ENCODE measurements at places on chromosomes 2 and 18.

- peak; percentile 77 for DNase-seq
Observed at GRCh38 chr2:224946895-224947294, 95.4 kb downstream of the DOCK10 start.

- DNase-seq, result no peak
Observed at GRCh38 chr18:43158381-43158780, 42.9 kb upstream of the RIT2 start.

DNA sequence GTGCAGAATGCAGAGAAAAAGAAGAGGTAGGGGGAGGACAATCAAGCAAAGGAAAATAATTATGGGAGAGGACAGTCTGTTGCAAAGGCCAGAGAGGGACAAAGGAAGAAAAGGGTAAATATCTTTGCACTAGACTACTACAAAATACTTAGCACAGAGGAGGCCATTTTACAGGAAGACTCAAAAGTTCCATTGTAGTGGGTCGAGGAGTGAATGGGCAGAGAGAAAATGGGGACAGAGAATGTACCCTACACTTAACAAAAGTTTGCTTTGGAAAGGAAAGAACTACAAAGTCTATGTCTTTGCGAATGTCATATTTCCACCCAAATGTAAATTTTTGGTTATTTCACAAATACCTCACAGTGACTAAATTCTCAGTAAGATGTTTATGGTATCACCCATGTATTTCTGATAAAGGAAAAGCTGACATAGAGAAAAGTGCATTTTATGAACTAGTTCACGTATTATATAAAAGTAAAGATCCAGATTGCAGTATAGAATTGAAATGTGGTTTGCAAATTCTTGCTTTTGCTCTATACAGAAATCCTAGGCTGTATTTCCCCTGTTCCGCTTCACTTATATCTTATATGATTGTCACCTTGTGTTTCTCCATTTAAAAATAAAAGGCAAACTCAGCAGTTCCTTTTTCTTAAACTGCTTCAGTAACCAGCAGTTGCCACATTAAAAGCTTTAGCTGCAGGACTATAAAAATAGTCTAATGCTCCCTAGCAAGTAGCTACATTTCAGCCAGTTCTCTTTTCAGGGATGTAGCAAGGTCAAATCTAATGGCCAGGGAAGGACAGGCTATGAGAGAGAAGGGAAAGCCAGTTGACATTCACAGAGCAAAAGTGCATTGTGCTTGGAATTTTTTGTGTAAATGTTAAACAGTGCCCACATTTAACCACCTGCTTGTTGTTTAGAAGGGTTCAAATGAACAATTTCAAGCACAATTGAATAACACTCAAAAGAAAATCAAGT is 79.7 kb upstream of the CYTIP start:
- DNase-seq, result no peak

GRCh38 chr2:111116011-111116746 is 4.5 kb upstream of the BCL2L11 start:
- DNase-seq, result peak; percentile 74

GRCh38 chr2:10646153-10646552 is 43.6 kb downstream of the NOL10 start:
- DNase-seq, result no peak

- no peak for DNase-seq
Observed at GRCh38 chr2:188787021-188787657, 187.0 kb upstream of the COL3A1 start.

- DNase-seq, result no peak
Observed at GRCh38 chr2:28680657-28681056, 71.0 kb upstream of the PPP1CB start.

- DNase-seq, result no peak
Observed at GRCh38 chr2:134087371-134087921, 166.4 kb upstream of the MGAT5 start.

GRCh38 chr2:174259981-174260380 is 11.6 kb upstream of the OLA1 start:
- no peak for DNase-seq

DNA sequence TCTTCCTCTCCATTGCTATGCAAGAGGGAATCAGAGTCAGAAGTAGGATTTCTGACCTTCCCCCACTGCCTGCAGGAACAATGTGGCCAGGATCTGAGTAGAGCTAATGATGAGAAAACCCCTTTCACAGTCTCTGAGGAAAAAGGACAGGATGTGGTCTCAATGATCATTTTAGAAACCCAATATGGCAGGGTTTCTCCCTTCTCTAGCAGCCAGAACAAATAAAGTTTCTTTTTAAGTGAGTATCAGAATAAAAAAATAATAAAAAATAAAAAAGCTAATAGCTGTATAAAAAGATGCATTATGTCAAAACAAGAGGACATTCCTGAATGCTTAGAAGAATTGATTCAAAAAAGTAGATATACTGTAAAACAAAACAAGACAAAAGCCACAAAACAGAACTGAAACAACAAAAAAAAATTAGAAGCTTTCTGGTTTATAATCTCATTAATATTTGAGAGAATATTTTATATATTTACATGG is 1124.9 kb upstream of the ZEB2 start:
- peak; percentile 51 for DNase-seq

DNA sequence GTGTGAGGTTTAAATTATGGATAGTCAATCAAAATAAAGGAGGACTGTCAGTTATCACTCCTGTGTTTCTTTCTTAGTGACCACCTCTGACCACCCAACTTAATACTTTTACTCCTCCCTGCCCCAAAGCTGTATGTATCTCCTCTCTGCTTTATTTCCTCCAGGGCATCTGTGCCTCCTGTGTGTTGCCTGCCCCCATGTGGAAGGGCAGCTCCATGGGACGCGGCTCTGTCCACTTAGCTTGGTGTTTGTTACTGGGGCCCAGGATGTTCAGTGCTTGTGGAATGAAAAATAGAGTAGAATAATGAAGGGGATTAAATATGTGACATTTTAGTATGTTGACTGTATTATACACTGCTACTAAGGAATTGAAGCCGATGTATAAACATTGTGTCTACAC is 9.8 kb downstream of the ACP1 start:
- no peak for DNase-seq

- no peak for DNase-seq
Observed at GRCh38 chr2:236157815-236158498, 10.2 kb downstream of the GBX2 start.

GRCh38 chr2:224428787-224429440 is 27.0 kb upstream of the FAM124B start:
- no peak for DNase-seq

GRCh38 chr2:236639461-236640235 is 70.0 kb downstream of the ACKR3 start:
- no peak for DNase-seq

- DNase-seq, result no peak
Observed at GRCh38 chr18:46672062-46672970, 15.3 kb upstream of the LOXHD1 start.

DNA sequence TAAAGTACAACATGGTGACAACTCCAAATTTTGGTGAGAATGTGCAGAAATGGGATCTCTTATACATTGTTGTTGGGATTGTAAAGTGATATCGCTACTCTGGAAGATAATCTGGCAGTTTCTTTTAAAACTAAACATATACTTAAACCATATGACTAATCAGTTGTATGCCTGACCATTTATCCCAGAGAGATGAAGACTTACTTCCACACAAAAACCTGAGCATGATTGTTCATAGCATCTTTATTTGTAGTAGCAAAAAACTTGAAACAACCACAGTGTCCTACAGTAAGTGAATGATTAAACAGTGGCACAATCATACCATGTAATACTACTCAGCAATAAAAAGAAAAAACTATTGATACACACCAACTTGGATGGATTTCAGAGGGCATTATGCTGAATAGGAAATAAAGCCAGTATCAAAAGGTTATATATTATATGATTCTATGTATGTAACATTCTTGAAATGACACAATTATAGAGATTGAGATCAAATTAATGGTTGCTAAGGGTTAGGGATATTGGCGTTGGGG is 47.3 kb downstream of the EPB41L5 start:
- DNase-seq, result no peak

- DNase-seq, result no peak
Observed at GRCh38 chr2:238954841-238955591, 107.1 kb downstream of the TWIST2 start.

GRCh38 chr2:241156971-241157441 is 6.7 kb downstream of the PPP1R7 start:
- DNase-seq, result no peak

DNA sequence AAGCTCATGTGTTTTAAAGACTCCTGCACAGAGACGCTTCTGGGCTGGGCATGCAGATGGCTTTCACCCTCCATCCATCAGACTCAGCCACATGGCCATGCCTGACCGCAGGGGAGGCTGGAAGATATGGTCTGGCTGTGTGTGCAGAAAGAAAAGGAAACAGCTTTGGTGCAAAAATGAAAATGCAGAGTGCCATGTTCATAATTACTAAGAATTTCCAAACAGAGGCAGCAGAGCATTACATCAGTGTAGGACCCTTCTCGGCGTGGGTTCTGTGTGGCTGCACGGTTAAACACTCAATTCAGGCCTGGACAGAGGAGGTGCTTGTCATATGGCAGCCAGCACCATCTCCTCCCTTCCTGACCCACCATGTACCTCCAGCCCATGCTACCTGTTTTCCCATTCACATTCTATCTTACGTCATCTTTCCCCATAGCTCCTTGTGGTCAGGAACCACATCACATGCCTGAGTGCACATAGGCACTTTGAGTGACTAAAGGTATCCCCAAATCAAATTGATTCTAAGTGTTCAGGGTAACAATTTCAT is 200.3 kb upstream of the ID2 start:
- peak; percentile 82 for DNase-seq

DNA sequence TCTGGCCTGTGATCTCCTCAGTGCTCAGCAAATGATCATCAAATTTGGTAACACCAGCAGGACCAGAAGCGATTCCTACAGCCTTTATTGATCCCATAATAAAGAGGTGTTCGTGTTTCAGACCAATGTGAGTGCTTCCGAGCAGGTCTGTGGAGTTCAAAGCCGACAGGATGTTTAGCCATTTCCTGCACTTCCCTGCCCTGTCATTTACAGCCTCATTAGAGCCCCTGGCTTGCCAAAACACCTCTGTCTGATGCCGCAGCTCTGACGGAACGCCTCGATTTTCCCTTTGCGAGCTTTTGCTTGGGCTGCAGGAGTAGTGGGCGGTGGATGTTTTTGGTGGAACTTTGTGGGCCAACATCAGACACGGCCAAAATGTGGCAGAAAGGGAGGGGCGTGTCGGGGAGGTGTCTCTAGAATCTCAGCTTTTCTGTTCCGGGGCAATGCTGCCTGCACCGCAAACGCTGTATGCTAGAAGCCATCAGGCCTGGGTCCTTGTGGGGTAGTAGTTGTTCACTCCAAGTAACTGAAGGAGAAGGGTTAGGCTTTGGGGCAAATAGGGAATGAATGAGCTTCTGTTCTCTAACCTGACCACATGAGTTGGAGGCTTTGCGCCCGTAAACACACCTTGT is 26.1 kb upstream of the INHBB start:
- DNase-seq, result no peak

GRCh38 chr18:54555996-54556395 is 35.0 kb upstream of the DYNAP start:
- no peak for DNase-seq

GRCh38 chr18:22238036-22238435 is 68.6 kb downstream of the GATA6 start:
- no peak for DNase-seq

DNA sequence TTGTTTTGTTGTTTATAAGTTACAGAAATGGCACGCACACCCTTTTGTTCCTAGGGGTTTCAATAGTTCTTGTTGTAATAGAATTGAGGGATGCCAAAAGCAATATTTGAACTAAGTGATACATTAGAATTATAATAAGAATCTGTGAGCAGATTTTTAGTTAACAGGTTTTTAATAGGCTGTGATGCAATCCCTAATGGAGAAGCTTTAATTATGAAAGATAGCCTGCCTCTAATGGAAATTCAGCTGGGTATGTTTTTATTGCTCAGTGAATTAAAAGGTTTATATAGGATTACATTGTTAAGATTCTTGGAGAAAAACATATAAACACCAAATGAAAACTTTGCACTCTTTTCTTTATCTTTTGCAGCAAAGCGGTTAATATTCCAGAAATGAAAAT is 131.1 kb downstream of the PPP1R1C start:
- no peak for DNase-seq

DNA sequence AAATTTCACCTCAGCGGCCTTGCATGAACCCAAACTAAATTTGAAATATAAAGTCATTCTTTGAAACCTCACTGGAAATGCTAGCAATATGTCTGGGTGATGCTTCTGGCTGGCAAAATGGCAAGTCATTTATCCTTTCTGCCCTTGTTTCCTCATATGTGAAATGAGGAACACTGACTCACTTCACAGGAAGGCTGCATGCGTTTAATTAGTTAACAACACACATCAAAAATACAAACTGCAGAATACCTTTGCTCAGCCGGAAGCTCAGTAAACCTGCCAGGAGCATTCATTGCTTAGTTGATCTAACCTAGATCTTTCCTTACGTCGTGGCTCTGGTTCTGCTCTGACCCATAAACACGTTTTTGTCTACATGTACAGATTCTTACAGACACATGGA is 214.2 kb upstream of the ACVR2A start:
- DNase-seq, result peak; percentile 29

DNA sequence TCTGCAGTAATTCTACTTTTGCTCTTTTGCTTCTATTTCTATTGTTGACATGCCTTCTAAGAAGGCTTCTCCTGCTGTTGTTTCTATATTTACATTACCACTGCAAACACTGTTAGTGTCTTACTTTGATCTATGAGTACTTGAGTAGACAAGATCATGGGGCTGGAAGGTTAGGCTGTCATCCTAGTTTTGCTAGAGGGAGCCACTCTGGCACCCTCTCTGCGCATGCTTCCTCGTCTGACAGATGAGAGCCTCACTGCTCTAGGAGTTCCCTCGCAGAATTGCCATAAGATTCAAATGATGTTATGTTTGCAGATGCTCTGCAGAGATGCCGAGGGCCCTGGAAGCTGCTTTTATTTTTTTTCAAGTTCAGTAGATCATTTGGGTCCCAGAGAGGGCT is 185.6 kb downstream of the RNF144A start:
- DNase-seq, result no peak

DNA sequence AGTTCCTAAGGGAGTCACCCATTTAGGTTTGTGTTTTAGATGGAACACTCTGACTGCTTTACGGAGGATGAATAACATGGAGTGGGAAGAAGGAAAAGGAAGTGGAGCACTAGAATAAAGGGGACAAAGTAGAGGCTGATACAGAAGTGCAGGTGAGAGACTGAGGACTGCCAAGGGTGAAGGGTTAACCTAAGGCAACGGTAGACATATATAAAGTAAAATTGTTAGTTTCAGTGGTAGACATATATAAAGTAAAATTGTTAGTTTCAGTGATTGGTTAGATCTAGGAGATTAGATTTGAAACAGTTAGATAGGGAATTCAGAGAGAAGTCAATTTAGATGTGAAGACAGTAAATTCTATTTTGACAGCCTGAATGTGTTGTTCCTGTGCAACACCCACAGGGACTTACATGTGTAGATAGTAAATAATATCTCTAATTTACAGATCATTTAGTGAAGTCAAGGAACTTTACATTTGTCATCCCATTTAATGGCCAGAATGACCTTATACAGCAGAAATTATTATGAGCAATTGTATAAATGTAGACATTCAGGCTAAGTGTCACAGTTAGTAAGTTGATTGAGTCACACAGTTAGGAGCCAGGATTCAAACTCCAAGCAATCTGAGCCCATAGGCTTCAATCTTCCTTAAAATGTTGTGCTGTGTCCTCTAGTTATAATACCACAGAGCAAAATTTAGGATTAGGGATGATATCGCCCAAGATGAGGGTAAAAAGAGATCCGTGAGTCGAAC is 270.8 kb upstream of the UBE2E3 start:
- no peak for DNase-seq

GRCh38 chr2:108384662-108385393 is 7.1 kb downstream of the SULT1C4 start:
- DNase-seq, result peak; percentile 11
